ENCODE measurements at places on chromosomes 4 and X.

DNA sequence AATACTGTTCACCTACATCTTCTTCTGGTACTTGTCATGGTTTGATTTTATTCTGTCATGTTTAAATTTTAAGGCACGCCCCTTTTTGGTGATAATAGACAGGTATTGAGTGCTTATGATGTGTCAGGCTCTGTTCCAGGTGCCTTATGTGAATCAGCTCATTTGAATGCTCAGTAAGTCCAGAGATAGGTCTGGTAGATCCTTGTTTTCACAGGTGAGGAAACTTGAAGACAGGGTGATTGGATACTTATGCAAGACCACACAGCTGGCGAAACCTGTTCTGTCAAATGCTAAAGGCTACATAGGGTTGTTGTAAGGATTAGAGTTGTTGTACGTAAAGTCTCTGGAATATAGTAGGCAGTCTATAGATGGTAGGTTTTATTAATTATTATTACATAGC, 9.6 kb upstream of the SLC25A14 start:
- no peak for DNase-seq

- DNase-seq = no peak
Observed at GRCh38 chr4:39687014-39687413, 10.9 kb upstream of the UBE2K start.

GRCh38 chrX:56726605-56727004, 2.4 kb upstream of the NBDY start:
- peak; percentile 43 for DNase-seq

GRCh38 chr4:72352711-72353110, 216.3 kb downstream of the ADAMTS3 start:
- DNase-seq = no peak

DNA sequence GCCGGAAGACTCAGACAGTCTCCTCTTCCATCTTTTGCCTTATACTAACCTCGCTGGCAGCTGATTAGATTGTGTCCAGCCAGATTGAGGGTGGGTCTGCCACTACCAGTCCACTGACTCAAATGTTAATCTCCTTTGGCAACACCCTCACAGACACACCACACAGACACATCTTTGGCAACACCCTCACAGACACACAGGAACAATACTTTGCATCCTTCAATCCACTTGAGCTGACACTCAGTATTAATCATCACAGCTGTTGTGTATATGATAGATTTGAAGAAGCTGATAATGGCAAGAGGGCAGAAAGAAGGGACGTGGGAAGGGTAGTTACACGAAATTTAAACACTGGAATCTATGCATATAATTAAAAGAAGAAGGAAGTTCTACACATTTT, 139.5 kb downstream of the ANKRD50 start:
- DNase-seq = no peak

GRCh38 chrX:130878350-130879341, 24.4 kb downstream of the ENOX2 start:
- DNase-seq = peak; percentile 93

DNA sequence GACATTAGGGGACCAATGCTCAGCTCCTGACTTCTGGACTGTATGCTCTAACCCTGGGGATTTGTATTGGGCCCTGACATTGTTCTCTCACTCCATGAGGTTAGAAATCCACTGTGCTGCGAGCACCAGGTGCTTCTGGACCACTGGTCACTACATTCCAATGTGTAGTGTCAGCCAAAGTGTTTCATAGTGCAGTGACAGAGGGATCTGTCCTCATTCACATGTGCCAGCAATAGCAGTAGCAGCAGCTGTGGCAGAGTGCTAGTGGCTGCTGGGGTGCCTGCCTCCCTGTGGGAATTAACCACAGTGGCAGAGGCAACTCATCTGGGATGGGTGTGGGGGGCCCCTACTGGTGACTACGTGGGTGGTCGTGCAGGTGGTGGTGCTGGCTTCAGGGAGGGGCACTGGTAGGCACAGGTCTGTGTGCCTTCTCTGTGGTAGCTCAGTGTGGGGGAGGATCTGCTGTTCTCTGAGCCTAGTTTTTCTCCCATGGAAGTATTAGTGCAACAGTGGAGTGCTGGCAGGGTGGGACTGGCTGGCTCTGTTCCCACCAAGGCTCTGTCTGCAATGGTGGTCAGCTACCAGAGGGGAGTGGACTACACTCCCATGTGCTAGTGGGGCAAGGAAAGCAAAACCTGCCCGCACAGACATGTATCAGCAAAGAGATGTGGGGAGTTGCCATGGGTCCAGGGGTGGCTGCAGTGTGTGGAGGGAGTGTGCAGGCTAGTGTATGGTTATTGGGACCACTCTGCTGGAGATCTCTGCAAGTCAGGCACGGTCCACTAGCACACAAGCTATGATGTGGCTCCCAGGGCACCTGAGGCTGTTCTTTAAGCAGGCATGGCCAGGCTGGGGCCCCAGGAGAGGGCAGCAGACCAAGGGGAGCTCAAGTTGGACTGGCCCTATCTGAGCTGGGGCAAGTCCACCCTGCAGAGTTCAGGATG, 78.5 kb downstream of the SCLT1 start:
- DNase-seq = no peak

DNA sequence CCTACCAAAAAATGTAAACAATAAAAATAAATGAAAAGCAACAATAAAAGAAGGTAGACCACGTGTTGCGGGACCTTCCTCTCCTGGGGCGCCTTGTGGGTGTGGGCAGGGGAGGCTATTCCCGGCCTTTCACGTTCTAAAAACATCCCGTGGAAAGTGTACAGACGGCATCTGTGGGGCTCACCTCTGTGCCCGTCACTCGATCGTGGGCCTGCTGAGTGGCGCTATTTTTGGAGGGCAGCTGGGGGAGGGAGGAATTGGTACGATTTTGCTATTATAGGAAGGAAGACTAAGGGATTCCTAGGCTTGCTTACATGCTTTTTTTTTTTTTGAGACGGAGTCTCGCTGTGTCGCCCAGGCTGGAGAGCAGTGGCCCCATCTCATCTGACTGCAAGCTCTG, 13.6 kb upstream of the PPP2R3B start:
- DNase-seq = no peak

DNA sequence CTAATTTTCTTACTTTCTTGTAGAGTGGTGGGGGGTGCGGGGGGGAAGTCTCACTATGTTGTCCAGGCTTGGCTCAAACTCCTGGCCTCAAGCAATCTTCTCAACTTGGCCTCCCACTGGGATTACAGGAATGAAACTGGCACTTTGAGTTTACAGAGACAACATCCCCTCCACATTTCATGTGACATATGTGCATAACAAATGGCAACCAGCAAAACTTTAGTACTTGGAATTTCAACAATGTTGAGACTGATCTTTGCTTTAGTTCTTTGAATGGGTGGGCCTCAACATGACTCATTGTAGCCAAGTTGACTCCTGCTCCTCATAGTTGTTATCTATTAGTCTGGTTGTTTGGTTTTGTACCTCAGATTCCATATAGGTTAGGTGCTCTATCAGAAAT, 11.4 kb upstream of the FMR1 start:
- DNase-seq = no peak

GRCh38 chrX:128931071-128931470, 592.2 kb downstream of the SMARCA1 start:
- DNase-seq = no peak

DNA sequence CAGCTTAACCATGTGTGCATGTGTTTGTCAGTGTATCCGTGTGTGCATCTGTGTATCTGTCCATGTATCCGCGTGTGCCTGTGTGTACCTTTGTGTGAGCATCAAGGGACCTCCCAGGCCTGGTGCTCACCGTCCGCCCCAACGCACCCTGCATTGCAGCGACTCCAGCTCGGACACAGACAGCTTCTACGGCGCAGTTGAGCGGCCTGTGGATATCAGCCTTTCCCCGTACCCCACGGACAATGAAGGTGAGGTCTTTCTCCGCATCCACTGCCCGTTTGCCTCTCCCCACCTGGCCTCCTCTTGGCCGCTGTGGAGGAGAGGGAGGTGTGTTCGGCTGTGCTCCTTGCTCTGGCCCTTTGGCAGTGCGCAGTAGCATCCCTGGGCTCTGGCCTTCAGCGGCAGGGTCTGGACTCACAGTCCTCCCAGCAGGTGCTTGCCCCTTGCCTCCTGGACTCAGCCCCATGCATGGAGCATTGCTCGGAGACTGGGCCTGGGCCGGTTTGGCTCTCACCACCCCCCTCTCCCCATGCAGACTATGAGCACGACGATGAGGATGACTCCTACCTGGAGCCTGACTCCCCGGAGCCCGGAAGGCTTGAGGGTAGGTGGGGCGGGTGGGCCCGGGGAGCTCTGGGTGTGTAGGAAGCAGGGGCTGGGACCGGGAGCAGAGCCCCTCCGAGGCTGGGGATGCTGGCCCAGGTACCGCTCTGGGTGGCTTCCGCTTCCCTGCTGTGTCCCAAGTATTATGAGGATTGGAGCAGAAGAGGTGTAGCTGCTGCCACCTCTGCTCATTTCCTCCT, 16.4 kb upstream of the ADD1 start:
- DNase-seq = no peak

DNA sequence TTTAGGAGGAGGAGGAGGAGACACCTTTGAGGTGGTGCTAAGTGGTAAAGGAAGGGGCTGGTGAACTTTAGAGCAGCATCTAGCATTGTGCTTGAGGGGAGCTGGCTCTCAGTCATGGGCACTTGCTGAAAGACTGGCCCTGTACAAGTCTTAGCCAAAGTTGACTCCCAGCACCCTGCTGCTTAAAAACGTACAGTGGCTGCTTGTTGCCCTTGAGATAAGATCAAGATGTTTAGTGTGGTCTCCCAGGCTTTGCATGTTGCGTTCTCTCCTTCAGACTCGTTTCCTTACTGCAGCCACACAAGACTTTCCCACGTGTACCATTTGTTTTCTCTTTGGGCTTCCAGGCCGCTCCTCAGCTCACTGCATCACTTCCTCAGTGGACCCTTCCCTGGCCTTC, 1.8 kb downstream of the MED28 start:
- DNase-seq = no peak

DNA sequence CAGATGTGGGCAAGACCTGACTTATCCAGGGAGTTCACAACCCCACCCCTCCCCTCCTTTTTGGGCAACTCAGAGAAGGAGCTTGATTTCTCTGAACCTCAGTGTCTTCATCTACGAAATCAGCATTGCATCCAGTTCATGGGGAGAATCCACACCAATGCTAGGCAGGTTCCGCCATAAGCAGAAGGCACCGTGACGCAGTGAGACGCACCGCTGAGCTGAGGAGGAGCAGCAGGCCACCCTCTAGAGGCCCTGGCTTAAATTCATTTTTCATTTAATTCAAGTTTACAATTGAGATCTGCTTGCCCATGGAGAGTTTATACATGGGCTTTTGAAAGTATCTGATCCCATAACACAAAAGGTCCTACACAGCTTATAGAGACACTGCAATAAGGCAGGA, 55.7 kb downstream of the CPZ start:
- DNase-seq = no peak

All from fibroblast of upper back skin (primary cell).